Stimulated activated CD8-positive, alpha-beta memory T cell treated with anti-CD3 and anti-CD28 coated beads, Interleukin-2, amount 100 ng/mL, for 1 hour (primary cell): ENCODE measurements at places on chromosomes 11 and 22.

GRCh38 chr11:68115285-68115684 is 5.9 kb downstream of the CHKA start:
- no peak for DNase-seq

DNA sequence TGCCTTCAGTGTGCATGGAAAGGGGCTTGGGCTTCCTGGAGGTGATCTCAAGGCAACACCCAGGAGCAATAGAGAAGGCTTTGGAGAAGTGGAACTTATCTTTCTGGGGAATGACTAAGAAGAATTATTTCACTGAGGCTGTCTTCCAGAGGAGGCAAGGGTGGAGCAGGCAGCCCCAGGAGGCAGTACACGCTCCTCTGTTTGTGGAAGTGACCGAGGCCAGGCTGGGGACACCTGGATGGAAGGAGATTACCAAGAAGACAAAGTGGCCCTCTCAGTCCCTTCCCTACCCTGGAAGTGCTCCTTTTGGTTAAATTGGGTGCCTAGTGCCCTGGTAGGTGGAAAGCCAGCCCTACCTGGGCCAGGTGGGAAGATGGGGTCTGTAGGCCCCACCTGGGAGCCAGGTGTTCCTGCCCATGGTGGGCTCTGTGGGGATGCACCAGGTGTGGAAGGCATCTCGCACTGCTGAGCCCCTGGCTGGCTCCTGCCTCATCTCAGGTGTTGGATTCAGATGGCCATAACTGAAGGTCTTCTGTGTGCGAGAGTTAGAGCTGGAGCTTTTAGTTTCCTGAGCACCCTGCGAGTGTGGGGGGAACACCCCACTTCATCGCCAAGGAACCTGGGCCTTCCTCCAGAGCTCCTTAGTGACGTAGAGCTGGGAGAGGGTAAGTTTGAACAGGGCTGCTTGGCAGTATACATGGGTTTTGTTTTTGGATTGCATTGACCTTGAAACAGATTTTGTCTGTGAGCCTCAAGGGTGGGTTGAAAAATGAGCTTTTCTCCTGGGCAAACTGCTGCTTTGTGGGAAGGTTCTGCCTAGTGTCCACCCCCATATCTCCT is 46.1 kb downstream of the MICAL2 start:
- no peak for DNase-seq

GRCh38 chr11:118437208-118438125 is 1.2 kb downstream of the KMT2A start:
- peak; percentile 5 for DNase-seq

DNA sequence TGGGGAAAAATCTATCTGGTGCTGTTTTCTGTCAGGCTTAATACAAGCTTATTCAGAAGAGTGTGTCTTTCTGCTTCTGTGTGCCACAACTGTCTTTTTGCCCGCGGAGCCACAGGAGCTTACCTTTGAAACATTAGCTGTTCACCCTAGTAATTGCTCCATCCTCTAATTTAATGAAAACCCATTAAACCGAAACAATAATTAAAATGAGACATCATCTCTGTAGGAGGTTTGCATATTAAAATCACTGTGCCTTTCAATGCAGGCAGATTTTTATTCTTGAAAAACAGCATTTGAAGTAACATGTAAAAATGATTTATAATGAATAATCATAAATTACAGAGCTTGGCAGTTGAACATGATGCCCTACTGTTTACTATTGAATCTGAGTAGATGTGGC is 102.3 kb downstream of the NELL1 start:
- DNase-seq = no peak

DNA sequence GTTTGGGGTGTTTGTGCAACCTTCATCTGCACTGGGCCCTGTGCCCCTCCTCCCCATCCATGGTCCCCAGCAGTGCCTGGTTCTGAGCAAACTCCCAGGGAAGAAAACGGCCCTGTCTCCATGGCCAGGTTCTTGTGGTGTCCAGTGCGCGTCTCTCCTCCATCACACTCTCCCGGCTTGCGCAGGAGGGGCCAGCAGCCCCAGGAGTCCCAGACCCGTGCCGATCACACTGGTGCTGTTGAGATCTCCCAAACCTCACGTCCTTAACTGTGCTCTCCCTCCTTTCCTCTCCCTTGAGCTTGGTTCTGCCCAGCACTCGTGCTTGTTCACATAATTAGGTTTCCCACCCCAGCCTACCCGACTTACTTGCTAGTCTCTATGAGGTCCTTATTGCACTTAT is 10.9 kb upstream of the GRK2 start:
- DNase-seq = no peak

GRCh38 chr11:15309296-15309695 is 194.6 kb downstream of the INSC start:
- DNase-seq = no peak

- DNase-seq = no peak
Observed at GRCh38 chr11:31652528-31652927, 143.0 kb downstream of the ELP4 start.

- no peak for DNase-seq
Observed at GRCh38 chr11:36409152-36409816, 100.8 kb downstream of the TRAF6 start.

- peak; percentile 26 for DNase-seq
Observed at GRCh38 chr11:73350908-73351636, 25.1 kb upstream of the RELT start.

DNA sequence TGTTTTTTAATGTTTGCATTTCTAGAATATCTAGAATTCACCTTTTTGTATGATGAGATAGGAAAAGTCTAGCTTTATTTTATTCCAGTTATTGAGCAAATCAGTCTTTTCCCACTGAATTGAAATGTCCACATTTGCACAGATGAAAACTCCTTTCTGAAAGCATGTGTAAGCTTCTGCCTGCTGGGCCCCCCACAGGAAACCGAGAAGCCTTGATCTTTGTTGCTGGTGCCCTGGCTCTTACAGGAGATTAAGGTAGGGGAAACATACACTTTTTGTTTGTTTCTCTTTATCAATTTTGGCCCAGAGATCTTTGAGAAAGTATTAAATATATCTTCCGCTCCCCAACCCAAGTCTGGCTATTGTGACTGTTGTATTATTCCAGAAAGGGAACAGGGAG is 87.2 kb upstream of the GNAZ start:
- DNase-seq = no peak

DNA sequence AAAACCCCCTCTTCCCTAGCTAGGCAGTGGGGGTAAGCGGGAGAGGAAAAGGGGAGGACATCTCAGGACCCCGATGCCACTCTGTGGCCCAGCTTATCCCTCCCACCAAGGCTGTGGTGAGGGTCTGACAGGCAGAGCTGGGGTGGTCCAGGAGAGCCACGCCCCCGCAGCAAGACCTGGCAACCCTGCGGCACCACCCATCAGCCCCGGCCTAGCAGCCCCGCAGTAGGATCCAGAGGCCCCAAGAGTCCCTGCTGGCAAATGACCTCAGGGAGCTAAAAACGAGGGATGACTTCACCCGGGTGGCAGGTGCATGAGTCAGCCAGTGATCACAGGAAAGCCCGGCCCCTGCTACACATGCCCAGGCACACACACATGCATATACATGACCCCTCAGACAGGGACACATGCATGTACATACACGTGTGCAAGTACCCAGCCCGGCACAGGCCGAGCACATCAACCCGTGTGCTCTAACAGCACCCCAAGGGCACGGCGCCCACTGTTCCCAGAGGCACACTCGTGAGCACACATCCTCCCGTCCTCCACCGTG is 32.3 kb downstream of the ARVCF start:
- DNase-seq = no peak

GRCh38 chr22:45546333-45547015 is 43.8 kb downstream of the FBLN1 start:
- no peak for DNase-seq

DNA sequence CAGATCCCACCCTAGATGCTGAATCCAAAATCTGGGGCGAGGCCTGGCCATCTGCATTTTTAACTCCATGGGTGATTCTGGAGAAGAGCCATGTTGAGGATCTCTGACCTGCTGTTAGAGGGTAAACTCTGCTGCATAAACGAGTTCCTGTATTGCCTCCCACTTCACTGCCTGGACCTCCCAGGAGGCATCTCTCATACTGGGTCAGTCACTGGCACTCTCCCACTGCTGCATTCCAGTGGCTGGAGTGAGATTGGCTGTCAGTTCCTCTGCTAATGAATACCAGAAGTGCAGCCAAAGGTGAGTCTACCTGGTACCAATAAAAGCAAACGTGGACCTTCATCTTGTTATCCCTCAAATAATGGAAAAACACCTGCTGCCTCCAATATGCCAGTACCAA is 10.3 kb downstream of the POLDIP3 start:
- no peak for DNase-seq

- DNase-seq = no peak
Observed at GRCh38 chr22:31085493-31085824, 4.3 kb downstream of the SMTN start.

DNA sequence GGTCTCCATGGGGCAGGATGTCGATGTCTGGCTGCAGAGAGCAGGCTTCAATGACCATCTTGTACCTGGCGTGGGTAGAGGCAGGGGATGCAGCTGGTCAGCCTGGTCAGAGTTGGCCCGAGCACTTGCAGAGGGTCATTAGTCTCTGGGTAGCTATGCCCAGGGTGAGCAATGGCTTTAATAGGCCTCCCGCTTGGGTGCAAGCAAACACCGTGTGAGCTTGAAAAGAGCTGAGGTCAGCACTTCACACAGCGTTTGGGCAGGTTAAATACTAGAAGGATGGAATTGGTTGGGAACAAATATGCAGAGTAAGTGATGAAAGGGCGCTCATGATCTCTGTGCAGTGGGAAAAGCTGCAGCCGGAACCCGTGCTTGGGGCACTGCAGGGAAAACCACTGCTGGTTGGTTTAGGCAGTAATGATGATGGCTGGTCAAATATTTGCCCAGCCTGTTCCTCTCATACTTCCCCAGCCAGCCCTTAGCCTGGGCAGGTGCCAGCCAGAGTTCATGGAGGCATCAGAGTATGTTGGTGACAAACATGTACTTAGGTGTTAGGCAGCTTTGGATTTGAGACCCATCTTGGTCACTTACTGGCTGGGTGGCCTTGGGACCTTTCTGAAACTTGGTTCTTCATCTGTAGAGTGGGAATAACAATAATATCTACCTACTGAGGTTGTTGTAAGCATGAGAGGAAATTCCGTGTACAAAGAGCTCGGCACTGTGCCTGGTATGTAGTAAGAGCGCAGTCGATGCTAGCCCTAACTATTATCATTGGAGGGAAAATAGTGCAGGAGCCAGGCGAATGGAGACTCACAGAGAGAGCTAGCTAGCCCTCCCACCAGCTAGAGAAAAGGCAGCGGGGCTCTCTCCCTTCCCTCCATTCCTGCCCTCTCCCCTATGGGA is 25.2 kb upstream of the KCNJ11 start:
- DNase-seq = no peak

- DNase-seq = no peak
Observed at GRCh38 chr11:68684385-68685356, at the start of gene GAL. GAL (plus strand) TSS chr11:68684544; CDS start chr11:68684924, 380 bp downstream.

GRCh38 chr11:79081471-79082031 is 359.3 kb downstream of the TENM4 start:
- DNase-seq = no peak

GRCh38 chr11:35794850-35795249 is 132.3 kb downstream of the TRIM44 start:
- no peak for DNase-seq

GRCh38 chr11:32571039-32571438 is 12.6 kb upstream of the EIF3M start:
- DNase-seq = no peak

GRCh38 chr22:48883211-48883960 is 944.3 kb downstream of the BRD1 start:
- DNase-seq = no peak

DNA sequence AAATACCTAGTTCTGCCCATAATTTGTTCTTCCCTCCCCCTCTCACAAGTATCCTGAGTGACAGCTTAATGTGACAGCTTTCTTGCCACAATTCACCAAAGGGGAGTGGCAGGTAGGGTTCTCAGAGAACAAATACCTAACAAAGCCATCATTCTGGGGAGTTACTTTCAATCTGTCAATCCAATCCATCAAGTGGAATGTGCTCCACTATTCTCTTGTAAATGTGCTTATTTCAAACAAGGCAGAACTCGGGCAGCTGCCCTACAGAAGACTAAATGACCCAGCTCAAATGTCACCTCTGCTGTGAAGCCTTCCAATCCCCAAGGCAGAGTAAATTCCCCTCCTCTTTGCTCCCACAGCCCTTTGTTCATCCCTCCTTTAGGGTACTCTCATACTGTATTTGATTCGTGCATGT is 27.8 kb downstream of the LGR4 start:
- DNase-seq = no peak
